ENCODE measurements at places on chromosomes 1 and 21. TPM values are rescaled to one million over a fixed set of nuclear protein-coding genes. Genes with fewer than 3 reads are reported as not detected.

DHRS3 gene
- total RNA-seq, result 224 TPM

- no peak for DNase-seq
Measured at GRCh38 chr21:41932576-41933312, 21.1 kb downstream of the C2CD2 start.

DNA sequence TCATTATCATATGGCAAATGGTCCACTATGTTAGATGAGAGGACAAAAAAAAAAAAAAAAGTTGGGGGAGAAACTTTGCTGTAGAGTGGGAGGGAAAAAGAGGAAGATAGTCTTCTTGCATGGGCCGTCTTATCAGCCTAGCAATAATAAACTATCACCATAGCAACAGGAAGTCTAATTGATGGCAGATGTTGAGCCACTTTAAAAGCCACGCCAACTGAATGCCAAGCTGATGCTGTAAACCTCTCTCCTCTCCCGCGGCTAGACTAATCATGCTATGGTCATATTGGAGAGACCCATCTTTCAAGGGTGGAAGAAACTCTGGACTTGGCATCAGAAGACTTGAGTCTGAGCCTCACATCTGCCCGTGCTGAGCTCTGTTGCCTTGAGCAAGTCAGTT, 122.2 kb upstream of the HOOK1 start:
- peak; percentile 60 for DNase-seq

DNA sequence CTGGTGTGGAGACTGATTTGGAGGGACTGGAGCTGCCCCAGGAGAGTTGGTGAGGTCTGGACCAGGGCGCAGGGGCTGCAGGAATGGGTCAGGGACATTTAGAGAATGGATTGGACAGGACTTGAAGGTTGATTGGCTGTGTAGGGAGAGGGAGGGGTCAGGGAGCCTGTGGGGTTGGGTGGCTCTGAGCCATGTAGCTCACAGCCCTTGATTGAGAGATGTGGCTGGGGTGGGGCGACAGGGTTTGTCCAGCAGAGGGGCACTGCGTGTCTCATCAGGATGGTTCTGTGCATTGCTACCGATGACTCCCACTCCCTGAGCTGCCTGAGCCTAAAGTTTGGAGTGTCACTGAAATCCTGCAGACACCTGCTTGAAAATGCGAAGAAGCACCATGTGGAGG, 12.1 kb downstream of the AZIN2 start:
- DNase-seq, result no peak

DNA sequence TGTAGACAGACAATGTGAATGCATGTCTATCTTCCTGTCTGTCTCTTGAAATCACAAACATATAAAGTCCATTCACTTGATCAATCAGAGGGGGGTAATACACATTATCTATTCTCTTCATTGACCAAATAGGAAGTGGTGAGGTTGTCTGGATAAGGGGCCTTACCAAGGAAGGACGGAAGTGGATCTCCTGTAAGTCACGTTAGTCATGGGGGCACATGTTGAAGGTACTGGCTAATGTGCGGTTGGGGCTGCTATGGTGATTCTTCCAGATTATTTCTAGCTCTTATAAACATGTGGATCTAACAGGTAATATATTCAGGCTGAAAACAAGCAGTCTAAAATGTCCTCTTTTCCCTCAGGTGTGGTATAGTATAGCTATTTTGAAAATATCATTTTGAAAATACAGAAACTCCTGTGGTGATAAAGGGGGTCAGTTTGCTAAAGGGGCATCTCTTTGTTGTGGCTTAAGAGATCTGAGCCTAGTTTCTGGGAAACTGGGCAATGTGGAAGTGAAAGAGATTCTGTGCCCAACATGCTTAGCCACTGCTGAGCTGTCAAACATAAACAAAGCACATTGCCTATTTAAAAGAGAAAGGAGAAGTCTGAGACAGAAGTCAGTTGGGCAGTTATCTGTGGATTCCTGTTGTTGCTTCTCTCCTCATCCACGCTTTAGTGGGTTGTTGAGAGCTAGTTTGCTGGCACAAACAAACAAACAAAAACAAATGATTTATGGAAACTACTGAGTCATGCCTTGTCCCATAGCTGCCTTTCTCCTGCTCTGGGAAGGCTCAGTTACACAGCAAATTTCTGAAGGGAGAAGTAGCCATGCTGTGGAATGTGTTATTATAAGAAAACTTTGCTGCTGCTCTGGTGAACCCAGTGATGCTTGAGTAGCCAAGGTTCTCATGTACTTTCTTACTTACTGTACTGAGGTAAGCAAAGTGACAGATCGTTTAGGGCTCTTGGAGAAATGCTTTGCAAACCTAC, 166.9 kb downstream of the HLX start:
- no peak for DNase-seq
